ENCODE measurements at places on chromosomes 2 and 18.

DNA sequence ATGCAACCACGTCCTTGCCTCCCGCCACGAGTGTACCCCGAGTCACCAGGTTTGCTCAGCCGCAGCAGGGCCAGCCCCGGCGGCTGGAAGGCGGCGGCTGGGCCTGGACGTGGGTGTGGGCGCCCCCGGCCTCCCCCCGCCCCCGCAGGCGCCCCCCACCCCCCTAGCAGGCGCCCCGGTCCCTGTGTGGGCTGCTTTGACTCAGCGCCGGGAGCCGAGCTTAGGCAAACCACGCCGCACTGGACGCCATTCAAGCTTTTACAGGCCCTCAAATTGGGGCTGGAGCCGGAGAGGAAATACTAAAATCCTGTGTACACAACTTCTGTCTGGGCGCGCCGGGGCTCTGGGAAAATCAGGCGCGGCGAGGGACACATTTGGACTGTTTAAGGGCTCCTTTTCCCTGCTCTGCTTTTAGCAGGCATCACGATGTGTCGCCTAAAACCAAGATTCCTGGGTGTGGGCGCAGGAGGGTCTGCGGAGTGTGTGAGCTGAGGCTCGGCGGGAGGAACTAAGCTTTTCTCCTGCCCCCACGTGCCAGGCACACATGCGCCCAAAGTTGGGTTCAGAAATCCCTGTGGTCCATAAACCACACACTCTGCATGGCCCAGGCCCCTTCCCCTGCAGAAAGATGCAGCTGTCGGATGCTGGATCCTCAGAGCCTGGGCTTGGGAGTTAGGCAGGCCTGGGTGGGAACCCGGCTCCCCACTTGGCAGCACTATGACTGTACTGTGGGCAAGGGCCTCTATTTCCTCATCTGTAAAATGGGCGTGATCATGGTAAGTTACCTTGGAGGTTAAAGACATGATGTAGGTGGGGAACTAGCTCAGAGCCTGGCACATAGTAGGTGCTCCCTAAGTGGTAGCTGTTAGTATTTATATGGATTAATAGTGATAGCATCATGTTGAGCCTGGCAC, 57.6 kb downstream of the ATOH8 start:
- no peak for DNase-seq

DNA sequence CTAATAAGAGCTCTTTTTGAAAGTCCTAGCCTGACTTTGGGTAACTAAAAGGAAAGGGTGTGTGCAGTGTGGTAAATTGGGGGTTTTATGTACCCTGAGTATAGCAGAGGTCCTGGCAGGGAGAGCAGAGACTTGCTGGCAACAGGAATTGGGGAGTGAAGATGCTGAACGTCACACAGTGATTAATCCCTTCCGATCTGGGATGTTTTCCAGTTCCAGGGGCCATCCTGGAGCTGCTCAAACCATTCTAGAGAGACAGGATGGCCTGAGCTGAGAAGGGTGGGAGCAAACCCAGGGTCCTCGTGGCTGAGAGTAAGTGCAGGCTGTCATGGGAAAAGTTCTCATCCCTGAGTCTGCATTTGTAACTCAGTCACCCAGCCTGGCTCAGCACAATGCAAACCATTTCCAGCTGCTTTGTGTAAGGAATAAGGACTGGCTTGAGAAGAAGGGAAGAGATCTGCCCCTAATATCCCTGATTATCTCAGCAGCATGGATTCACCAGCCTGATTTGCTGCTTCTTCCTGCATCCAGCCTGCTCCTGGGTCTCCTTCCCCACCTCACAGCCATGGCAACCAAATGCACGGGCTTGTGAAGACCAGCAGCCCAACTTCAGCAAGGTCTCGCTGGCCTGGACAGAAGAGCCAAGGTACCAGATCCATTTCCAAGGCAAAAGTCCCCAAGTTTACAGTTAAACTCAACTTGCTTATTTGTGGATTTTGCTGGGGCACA, 47.1 kb upstream of the CELF4 start:
- peak; percentile 3 for DNase-seq

DNA sequence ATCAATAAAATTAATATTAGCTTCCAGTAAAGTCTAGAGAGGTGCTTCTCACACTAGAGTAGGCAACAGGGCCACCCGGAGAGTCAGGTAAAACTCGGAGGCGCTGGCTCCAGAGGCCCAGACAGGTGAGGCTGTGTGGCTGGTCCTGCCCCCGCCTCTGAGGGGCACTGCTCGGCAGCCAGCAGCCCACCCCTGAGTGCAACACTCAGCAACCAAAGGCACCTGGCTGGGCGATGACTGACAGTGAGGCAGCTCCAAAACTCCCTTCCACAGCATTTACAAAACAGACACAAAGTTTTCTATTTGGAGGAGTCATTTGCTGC, 138.8 kb upstream of the ID2 start:
- no peak for DNase-seq

GRCh38 chr2:68741238-68741637, 6.6 kb downstream of the ARHGAP25 start:
- no peak for DNase-seq

GRCh38 chr18:71666481-71666880, 877.7 kb downstream of the CBLN2 start:
- no peak for DNase-seq

- no peak for DNase-seq
Measured at GRCh38 chr2:241570961-241571581, 12.5 kb downstream of the BOK start.

GRCh38 chr2:187580462-187581124, 26.4 kb upstream of the TFPI start:
- peak; percentile 44 for DNase-seq

- no peak for DNase-seq
Measured at GRCh38 chr2:197254776-197255530, 55.6 kb downstream of the ANKRD44 start.

GRCh38 chr2:71669628-71670429, 216.5 kb downstream of the DYSF start:
- no peak for DNase-seq
